ENCODE measurements at places on chromosomes 3 and 15. TPM values are rescaled to one million over a fixed set of nuclear protein-coding genes. Genes with fewer than 3 reads are reported as not detected.

The MUC4 gene
- total RNA-seq: not detected

The MYH15 gene
- 0.06 TPM for total RNA-seq

The MLF1 gene
- total RNA-seq: 6.7 TPM

The ETFA gene
- 140 TPM for total RNA-seq

The PTX3 gene
- total RNA-seq: 194 TPM

The FETUB gene
- not detected for total RNA-seq

The LRRC58 gene
- total RNA-seq: 23.3 TPM

The MINAR1 gene
- 0.68 TPM for total RNA-seq

The IQCF5 gene
- total RNA-seq: not detected

The ATP10A gene
- 4.9 TPM for total RNA-seq

The SLCO2A1 gene
- total RNA-seq: not detected

The CCR3 gene
- not detected for total RNA-seq

The TEX55 gene
- not detected for total RNA-seq

The KIF23 gene
- total RNA-seq: 23.3 TPM

The MYZAP gene
- total RNA-seq: 0.66 TPM

The PRSS50 gene
- not detected for total RNA-seq

The P2RY14 gene
- total RNA-seq: not detected
